ENCODE measurements at places on chromosomes 2 and 18. TPM values are rescaled to one million over a fixed set of nuclear protein-coding genes. Genes with fewer than 3 reads are reported as not detected.
A peak's percentile ranks its signal among the peaks of the same experiment; 100 is the strongest.

Gene CABYR
- total RNA-seq, result 1.3 TPM

Gene C2orf80
- not detected for total RNA-seq

Gene CRACDL
- 0.38 TPM for total RNA-seq

Gene INPP4A
- total RNA-seq, result 46.7 TPM

Gene ANKRD30BL
- not detected for total RNA-seq

Gene ALLC
- total RNA-seq, result not detected

Gene EPHA4
- 2.3 TPM for total RNA-seq

Gene UGT1A10
- total RNA-seq, result not detected

DNA sequence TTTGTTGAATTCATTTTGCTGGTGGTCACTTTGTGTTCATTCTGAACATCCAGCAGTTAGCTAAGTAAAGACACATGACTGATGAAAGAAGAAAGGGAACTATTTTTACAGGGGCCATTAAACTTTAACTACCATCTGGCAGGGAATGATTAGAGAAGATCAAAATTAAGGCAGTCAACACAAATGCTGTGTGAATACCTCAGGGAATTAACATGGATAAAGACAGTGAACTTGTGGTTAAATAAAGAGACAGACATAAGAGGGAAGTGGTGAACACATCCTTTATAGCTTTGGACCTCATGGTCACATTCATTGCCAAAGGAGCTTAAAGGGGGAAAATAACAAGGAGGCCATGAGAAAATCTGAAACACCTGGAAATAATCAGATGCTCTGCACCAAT, 52.6 kb upstream of the ATP5MC3 start:
- no peak for DNase-seq

DNA sequence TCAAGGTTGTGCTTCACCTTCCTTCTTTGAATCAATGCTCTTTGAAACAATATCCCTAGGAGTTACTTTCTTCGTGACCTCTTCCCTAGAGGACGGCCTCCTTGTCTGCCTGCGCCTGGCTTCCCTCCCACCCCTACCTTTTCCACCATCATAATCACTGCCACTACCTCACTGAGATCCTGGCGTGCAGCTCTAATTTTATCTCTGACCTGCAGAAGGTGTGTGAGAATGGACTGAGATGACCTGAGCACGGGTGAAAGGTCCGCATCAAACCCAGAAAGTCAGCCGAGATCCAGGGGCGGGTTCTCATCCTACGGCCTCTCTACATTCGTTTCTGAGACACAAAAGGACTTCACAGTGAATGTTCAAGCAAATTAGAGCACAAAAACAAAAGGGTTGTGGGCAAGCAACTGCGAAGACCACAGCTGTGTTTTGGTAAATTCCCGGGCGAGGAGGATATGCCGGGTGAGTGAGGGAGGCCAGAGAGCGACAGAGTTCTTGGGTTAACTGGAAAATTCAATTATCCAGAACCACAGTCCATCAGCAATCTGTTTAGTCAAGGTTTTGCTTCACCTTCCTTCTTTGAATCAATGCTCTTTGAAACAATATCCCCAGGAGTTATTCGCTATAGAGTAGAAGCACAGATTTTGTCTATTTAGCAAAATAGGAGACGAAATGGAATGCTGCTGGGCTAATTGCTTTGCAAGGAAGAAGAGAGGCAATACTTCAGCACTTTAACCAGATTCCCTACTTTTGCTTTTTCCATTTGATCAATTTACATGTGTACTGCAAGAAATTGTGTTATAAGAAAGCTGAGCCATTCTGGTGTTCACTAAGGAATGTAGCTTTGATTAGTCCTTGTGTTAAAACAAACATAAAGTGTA, 212.6 kb downstream of the ACKR3 start:
- no peak for DNase-seq

- DNase-seq, result peak; percentile 94
Measured at GRCh38 chr2:196176142-196176738, 4.9 kb upstream of the STK17B start.

DNA sequence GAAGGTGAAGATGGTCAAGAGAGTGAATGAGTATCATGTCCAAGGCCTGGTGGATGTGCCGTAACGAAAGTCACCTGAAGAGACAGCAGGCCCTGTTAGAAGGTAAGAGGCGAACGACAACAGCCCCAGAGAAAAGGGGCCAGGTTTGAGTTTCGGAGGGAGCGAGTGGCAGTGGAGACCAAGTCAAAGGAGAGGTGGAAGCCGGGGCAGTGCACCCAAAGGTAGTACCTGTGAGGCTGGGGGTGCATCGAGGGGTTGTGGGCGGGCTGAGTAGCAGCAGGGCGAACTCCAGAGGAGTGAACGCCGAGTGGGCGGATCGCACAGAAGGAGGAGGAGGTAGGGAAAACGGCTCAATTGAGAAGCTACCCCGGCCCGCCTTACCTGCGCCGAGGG, 358 bp downstream of the USP37 start:
- DNase-seq, result peak; percentile 80

DNA sequence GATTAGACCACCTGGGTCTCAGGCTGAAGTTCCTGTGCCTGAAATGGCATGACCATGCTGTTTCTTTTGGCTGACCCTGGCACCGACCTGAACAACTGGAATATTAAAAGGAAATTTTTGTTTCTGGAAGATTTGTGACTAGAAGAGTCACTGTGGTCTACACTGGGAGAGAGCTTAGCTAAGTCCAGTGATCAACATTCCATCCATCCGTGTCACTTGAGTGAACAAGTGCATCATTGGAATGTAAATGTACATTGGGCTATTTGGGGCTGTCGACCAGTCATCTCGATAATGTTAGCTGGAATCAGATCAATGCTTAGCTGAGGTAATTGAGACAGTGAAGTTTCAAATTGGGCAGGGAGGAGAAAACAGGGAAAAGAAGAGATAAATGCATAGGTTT, 95.4 kb upstream of the CCDC85A start:
- DNase-seq, result no peak

- DNase-seq, result peak; percentile 79
Measured at GRCh38 chr2:231900486-231900942, 25.7 kb downstream of the NPPC start.

- no peak for DNase-seq
Measured at GRCh38 chr2:235027558-235028214, 75.9 kb downstream of the SH3BP4 start.

GRCh38 chr2:38723173-38723572, 28.0 kb downstream of the SRSF7 start:
- DNase-seq, result peak; percentile 48

DNA sequence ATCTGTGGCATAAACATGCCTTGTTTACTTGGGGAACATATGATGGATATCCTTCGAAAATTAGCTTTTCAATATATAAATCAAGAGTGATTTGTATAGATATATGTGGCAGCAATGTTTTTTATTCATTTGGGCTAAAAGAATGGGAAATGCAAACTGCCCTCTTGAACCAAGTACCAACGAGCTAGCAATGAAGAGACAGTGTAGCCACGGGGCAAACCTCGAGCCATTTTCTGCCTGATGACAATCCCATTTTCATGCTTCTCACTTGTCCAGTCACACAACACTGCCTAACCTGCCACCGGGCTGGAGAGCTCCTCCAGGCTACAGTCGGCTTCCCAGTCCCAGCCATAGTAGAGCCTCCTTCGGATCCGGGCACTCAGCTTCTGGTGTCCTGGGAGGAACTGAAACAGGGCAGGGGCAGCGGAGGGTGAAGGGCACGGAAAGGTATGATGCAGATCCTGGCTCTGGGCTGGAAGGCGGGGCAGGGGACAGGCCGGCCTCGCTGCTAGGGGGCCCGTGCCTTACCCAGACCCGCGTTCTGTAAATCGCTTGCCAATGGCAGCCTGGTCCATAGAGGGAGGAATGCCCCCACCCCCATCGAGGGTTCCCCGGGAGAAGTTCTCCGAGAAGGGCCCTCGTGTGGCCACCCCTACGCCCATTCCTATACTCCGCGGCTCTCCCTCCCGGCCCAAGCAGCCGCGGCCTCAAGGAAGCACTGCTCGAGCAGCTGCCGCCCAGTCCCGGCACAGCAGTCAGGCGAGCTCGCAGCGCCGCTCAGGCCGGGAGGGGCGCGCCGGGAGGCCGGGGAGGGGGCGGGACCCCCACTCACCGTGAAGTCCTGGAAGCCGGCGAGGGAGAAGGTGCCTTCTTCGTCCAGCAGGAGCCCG, 552 bp downstream of the CNPPD1 start:
- peak; percentile 48 for DNase-seq

DNA sequence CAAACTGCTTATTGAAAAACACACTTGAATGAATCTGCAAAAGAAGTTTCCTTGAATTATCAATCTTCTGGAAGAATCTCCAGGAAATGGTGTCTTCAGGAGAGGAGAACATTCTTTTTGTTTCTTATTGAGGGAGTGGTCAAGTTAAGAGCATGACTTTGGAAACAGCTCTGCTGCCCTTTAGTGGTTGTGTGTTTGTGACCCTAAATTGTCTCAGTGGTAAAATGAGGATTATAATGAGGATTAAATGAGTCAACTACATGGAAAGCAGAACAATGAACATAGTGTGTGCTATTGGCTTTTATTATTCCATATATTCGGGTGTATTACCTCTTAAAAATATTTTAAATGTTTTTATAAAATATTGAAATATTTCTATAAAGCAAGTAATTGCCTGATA, 44.8 kb upstream of the TANC1 start:
- no peak for DNase-seq

- no peak for DNase-seq
Measured at GRCh38 chr2:210363261-210363660, 48.3 kb upstream of the MYL1 start.

- no peak for DNase-seq
Measured at GRCh38 chr2:192159736-192160135, 35.0 kb downstream of the TMEFF2 start.

DNA sequence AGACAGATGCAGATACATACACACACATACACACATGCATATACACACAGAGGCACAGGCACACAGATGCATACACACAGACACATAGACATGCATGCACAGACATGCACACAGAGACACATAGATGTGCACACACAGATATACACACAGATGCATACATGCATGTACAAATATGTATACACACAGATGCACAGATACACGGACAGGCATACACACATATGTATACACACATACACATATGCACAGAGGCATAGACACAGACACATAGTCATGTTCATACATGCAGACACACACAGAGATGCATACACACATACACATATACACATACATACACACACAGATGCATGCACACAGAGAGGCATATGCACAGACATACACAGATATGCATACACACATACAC, 437.3 kb upstream of the SMIM21 start:
- DNase-seq, result no peak

DNA sequence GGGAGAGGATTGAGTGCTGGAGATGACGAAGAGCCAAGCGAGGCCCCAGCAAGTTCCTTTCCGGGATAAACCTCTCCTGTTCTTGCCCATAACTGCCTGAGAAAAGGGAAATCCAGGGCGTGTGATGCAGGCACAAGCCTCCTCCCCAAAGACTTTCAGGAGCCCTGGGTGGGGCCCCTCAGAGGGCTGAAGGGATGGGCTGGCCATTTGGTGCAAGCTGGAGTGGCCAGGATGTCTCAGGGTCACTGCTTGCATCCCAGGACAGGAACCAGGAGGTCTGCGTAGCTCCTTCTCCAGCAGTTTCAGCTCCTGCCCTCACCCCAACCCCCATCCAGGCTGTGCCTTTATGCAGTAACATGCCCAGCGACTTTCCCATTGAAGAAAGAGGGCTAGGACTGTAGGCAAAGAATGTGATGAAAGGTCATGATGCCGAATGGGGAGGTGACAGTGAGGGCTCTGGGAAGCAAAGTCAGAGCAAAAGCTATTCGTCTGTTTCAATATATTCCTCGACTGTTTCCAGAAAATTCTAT, 80.2 kb downstream of the PXDN start:
- no peak for DNase-seq

DNA sequence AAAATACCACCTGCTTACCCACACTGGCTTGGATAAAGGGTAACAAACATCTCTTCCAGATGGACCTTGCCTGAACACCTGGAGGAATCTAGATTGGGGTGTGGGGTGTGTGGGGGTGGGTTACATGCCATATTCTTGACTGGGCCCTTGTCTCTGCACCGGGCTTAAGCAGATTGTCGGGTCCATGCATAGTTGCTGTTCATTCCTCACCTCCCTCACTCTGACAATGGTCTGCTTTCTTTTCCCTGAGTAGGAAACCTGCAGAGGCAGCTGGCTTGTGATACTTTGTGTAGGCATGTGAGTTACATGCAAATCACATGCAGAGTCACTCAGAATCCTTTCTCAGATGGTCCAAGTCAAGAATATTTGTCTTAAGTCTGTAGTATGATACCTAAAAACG, 112.8 kb upstream of the GLS start:
- DNase-seq, result no peak

DNA sequence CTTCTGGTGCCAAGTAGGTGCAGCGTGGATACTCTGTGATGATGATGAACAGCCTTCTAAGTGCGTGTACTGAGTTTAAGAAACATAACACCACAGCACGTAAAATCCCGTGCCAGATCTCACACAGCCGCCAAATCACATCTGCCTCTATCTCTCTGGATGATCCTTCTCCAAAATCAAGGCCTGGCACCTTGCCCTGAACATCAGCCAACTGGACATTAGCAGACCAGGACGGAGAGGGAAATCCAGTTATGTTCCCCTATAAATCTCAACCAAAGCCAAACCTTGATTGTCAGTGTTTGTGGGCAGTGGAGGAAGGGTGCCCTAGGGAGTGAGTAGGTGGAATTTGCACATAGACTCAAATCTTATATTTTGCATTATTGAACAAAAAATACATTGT, 164.3 kb downstream of the MIB1 start:
- DNase-seq, result no peak

DNA sequence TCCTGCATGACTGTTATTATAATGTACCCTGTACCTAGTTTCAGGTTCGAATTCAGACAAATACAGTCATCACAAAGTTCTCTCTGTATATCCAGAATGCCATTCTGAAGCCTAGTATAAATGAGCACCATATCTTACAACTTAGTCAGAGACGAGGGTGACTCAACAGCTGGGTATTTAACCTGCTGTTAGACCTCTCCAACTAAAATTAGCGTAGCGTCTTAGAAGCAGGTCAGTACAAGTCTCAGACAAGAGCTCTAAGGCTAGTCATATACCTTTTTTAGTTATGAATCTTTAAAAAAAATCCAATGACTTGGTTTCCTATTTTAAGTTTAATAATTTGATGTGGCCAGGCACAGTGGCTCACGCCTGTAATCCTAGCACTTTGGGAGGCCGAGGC, 74.1 kb downstream of the CABYR start:
- DNase-seq, result no peak

DNA sequence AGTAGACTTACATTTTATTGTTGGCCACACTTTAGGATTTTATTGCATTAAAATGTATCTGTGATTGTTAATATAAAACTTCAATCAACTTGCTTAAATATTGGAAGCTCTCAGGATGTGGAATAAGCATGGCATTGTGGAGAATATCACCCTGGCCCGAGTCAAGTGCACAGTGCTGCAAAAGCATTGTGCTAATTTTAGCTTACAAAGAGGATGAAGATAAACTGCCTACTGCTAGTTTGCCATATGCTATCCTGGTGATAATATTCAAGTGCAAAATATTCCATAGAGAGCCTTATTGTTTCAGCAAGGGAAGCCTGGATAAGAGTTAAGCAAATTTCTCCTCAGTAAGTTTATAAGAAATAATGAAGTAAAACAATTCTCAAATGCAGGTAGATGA, 54.5 kb downstream of the MEIS1 start:
- DNase-seq, result no peak

All from activated CD8-positive, alpha-beta T cell treated with anti-CD3 and anti-CD28 coated beads for 36 hours (primary cell).